ENCODE measurements at places on chromosomes 5 and 9. TPM values are rescaled to one million over a fixed set of nuclear protein-coding genes. Genes with fewer than 3 reads are reported as not detected.

The INSL4 gene
- not detected for total RNA-seq

The PCDHGA1 gene
- total RNA-seq: 1.4 TPM

The TNIP1 gene
- 66.0 TPM for total RNA-seq

The CCL28 gene
- total RNA-seq: 0.49 TPM

The PRSS3 gene
- 8.9 TPM for total RNA-seq

The DDX31 gene
- 7.7 TPM for total RNA-seq

The LRRC70 gene
- total RNA-seq: 3.2 TPM

The SV2C gene
- 0.55 TPM for total RNA-seq

The MAPK9 gene
- 45.7 TPM for total RNA-seq

DNA sequence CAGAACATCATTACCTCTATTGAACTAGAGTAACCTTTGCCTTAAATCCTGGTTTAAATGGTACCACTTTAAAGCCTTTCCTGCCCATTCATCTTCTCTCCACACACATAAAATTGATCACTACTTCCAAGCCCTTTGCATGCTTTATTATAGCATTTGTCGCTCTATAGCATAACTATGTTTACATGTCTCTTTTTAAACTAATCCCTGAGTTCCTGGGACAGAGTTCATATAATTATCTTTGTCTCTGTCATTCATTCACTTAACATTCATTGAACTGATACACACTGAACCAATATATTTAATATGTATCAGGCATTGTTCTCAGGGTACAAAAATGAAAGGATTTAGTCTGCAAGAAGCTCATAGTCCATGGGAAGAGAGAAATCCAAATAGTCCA lies 37.3 kb downstream of the RECK start:
- DNase-seq: no peak

- DNase-seq: no peak
Observed at GRCh38 chr5:132737982-132738681, 786 bp upstream of the KIF3A start.

GRCh38 chr5:137560420-137560819 lies 61.3 kb upstream of the SPOCK1 start:
- no peak for DNase-seq

DNA sequence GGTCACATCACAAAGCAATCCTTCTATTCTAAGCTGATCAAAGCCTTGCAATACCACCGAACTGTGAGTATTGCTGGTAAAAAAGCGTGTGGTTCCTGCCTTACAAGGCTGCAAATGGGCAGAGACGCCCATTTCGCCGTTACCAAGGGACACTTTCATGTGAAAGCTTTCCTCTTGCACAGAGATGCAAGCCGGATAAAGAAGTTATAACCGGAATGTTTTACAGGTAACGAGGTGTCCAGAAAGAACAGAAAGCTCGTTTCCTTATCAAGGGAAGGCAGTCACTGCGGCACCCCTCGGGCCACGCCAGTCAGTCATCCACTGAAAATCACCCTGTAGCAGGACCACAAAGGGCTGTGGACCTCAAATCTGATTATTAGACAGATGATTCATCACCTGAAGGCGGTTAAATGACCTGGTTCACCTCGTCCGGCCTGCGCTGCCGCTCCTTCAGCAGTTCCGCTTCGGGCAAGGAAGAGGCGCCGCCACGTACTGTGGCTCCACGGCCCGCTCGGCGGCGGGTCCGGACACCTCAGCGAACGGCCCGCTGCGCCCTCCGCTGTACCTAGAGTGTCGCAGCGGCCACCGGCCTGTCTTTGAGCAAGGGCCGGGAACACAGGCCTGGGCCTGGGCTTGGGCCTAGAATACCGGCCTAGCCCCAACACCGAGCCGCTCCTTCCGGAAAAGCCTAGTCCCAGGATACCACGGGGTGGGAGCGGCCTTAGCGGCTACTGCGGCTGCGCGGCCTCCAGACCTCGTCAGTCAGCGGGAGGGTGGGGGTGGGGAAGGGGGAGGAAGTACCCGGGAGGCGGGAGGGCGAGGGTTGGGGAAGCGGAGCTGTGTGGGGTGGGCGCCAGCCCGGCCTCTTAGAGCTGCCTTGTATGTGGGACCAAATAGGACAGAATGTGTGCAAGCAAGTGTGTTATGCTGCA lies at the start of gene KLHL9:
Gene KLHL9 (minus strand): TSS at position 704 of the 932 bp plus-strand sequence. CDS start 545 bp downstream, at position 159.
- peak; percentile 97 for DNase-seq

DNA sequence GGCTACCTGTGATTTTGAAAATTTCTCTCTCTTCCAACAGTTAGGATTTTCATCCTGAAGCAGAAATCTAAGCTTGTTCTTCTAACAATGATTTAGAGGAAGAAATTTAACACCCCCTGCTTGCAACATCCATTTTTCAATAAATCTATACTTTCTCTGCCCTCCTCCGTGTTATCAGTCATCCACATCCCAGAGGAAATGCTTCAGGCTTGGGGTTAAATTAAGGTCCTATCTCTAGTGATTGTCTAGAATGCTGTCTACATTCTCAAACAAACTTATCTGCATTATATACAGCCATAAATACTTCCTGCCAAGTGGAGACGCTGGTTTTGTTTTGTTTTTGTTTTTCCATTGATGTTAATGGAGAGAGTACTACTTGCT lies 371.0 kb downstream of the CSNK1G3 start:
- DNase-seq: no peak

GRCh38 chr9:95313010-95313498 lies 4.5 kb downstream of the FANCC start:
- DNase-seq: peak; percentile 73

- DNase-seq: no peak
Observed at GRCh38 chr9:79581794-79582193, 10.0 kb downstream of the TLE4 start.

GRCh38 chr5:179405054-179405416 lies 59.8 kb upstream of the ADAMTS2 start:
- DNase-seq: no peak

GRCh38 chr5:77987331-77987730 lies 211.2 kb upstream of the TBCA start:
- no peak for DNase-seq

All from sigmoid colon (tissue), 7 donors.